DMS 273 treated with DMSO at 0.1 percent for 48 hours (cell line): ENCODE measurements at places on chromosomes 12 and 14.

DNA sequence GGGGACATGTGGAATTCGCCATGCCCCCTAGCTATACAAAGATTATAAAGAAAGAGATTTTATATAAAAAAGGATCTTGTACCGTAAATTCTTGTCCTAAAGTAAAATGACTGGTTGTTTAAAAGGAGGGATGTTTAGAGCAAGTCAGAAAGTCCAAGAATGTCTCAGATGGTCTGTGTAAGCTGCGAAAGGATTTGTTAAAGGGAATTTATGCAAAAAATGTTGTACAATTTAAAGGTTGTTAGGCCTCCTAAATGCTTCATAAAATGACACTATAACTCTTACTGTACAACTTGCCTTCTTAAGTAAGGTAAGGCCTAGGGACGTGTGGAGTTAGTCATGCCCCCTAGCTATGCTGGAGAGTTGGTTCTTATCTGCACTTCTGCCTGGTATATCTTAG lies 237.6 kb downstream of the KCNH5 start:
- DNase-seq = no peak

DNA sequence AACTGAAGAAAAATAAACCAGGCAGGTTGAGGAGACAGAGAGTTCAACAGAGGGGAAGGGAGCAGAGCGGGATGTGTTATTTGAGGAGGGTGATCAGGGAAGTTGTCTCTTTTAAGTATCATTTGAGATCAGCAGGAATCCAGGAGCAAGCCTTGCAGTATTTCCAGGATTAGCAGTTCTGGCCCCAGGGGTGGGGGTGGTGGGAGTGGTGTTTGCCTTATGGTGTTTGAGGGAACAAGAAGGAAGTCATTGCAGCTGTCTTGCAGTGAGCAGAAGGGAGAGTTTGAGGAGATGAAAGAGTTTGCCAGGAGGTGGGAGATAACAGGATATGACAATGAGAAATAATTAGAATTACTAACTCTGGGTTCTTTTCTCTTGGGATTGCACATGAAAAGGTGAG lies 418.6 kb downstream of the NELL2 start:
- no peak for DNase-seq

GRCh38 chr14:38224338-38224737 lies 16.6 kb downstream of the SSTR1 start:
- no peak for DNase-seq

GRCh38 chr12:90301561-90302133 lies 593.0 kb upstream of the ATP2B1 start:
- DNase-seq = no peak

DNA sequence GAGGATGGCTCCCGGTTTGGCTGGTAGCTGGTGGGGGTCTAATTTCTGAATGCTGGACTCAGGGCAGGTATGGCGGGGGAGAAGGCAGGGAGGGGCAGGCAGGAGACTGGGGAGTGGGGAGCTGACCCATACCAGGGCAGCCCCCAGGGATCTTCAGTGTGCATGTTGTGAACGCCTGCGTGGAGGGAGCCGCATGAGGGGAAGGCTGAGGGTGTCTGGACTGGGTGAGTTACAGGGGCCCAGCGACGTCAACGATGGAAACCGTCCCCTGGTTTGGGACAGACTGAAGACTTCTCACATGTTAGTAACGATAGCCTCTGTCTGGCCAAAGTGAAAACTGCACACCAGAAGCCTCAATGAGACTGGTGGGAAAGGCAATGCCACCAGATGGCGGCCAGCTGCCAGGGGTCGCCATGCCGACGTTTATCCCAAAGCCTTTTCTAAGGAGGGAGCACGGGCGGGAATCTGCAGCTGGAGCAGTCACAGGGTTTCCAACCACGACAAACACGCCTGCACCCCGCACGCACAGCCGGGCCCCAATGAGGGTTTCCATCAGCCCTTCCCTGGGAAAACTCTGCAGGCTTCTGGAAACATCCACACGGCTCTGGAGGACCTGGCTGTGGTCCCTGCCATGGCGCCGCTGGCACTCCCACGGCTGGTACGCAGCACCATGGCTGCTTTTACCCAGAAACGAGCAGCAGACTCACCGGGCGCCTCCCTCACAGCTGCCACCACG lies 14.0 kb downstream of the PGAM5 start:
- peak; percentile 52 for DNase-seq

GRCh38 chr12:101927036-101927435 lies 49.7 kb downstream of the DRAM1 start:
- DNase-seq = no peak

DNA sequence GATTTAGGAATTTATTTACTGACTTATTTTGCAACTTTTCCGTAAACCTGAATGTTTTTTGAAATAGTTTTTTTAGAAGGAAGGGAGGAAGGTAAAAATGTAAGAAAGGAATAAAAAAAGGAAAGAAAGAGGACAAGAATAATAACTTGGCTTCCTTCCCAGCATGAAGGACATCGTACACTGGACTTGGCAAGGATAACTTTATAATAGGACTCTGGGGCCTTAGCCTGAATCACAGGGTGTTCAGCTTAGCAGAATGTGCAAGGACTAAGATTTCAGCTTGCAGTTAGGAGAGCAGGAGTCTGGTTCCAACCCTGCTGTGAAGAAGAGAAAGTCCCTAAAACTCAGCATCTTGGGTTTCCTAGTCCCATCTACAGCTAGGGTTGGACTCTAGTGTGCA lies 1053.3 kb downstream of the VRK1 start:
- no peak for DNase-seq

- DNase-seq = no peak
Observed at GRCh38 chr12:103247531-103247930, 248.2 kb downstream of the C12orf42 start.

DNA sequence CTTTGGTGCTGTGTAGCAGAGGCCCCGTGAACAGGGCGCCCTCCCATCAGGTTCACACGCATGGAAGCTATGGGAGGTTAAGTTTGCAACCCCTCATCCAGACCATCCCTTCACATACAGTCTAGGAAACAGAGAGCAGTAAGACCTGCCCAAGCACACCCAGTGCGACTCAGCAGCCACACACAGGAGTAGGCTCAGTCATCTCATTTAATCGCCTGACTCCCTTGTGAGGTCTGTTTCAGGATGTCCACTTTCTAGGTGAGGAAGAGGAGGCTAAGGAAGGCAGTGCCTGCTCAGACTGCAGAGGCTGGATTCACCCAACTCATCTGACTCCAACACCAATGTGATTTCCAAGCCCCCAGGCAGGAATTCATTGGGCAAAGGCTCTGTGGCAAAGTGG lies 11.9 kb downstream of the BDKRB1 start:
- DNase-seq = no peak

DNA sequence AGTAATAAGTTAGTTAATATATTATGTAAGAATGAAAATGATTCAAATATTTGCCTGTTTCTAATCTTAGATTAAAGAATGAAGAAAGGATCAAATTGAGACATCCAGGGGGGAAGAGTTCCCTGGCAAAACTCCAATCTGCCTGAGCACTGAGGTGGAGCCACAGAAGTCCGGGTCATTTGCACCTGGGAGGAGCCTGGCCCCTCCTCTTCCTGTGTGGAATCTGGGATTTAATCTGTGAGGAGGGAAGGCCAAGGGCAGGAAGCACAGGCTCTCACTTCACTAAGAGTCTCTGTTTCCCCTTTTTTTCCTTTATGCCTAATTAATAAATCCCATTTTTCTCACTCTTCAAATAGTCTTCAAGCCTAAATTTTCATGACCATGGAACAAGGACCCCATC lies 599.5 kb downstream of the FLRT2 start:
- no peak for DNase-seq

GRCh38 chr12:113161415-113162016 lies 12.0 kb downstream of the CFAP73 start:
- DNase-seq = no peak

DNA sequence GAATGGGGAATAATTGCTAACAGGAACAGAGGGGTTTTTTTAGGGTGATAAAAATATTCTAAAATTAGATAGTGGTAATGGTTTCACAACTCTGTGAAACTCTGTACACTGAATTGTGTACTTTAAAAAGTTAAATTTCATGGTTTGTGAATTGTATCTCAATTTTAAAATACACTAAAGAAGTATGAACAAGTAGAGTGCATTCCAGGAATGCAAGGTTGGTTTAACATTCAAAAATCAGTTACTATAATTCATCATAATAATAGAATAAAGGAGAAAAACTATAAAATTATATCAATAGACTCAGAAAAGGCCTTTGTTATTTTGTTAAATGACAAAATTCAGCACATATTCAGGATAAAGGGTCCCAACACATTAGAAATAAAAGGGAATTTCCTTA lies 11.1 kb upstream of the BATF start:
- DNase-seq = no peak

GRCh38 chr14:59254146-59254910 lies 65.9 kb downstream of the DAAM1 start:
- DNase-seq = no peak

GRCh38 chr14:74474376-74474775 lies 18.7 kb downstream of the NPC2 start:
- DNase-seq = no peak

DNA sequence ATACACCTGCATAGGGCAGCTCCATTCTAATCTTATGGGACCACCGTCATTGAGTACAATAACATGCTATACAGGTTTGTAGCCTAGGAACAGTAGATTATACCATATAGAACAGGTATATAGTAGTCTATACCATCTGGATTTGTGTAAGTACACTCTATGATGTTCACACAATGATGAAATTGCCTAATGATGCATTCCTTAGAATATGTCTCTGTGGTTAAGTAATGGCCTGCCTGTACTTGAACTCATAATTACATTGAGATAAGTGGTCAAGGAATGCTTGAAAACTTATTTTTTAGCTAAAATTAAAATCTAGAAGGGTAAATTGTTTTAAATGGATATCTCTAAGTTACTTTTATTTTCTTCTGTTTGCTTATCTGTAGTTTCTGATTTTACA lies 152.7 kb downstream of the SRGAP1 start:
- no peak for DNase-seq

- no peak for DNase-seq
Observed at GRCh38 chr14:99560922-99561683, 42.9 kb downstream of the CCDC85C start.

DNA sequence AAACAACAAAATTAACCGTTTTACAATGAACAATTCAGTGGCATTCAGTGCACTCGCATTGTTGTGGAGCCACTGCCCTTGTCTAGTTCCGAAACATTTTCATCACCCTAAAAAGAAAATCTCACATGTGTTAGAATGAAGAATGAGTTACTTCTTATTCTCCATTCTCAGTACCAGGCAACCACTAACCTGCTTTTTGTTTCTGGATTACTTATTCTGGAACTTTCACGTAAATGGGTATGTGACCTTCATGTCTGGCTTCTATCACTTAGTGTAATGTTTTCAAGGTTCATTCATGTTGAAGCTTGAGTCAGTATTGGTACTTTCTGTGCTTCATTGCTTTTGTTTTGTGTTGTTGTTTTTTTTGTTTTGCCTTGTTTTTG lies 15.6 kb downstream of the RCOR1 start:
- DNase-seq = no peak

GRCh38 chr14:95297832-95298231 lies 21.9 kb downstream of the CLMN start:
- no peak for DNase-seq

DNA sequence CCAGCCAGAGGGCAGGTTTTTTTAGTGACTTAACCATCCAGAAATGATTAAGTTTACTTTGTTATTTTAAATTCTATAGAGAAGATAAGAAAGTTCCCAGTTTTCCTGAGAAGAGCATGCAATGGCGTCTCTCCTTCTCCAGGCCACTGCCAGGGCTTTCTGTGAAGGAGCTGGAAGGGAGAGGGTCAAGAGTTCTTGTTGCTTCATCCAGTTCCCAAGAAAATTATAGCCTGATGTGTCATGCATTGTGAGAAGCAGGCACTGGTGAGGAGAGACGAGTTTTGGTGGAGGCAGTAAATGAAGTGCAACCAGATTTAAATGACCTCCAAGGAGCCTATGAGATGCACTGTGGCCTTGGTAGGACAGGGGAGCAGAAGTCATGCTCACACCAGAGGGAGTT lies 14.2 kb downstream of the ELK3 start:
- no peak for DNase-seq

- DNase-seq = no peak
Observed at GRCh38 chr12:20508359-20508758, 140.0 kb downstream of the PDE3A start.

- DNase-seq = no peak
Observed at GRCh38 chr12:40986001-40986400, 202.1 kb upstream of the PDZRN4 start.

GRCh38 chr12:32265951-32266350 lies 133.4 kb upstream of the FGD4 start:
- no peak for DNase-seq

DNA sequence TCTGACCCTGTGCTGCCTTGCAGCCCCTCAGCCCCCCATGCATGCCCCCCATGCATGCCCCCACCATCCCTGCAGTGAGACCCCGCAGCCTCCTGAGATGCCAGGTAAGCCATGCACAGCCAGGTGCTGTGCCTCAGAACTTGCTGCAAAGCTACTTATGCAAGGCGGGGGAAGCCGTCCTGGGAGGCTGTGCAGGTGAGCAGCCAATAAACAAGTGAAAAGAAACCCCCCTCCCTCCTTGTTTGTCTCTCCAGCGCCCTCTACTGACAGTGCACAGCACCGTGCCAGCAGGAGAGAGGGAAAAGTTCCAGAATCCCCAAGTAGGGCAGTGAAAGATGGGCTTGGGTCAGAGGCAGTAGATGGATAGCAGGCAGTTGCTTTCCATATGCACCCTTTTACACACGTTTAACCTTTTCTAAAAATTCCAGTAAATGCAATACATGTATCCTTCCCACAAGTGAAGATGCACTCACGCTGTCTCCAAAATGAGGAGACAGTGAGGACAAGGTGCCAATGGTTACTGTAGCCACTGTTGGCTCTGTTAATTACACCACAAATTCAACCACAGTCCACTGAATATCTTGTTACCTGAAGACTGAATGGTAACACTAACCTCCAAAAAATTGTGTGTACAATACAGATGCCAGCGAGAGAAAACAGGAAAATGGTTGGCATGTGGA lies 18.0 kb downstream of the TNFAIP2 start:
- DNase-seq = no peak

GRCh38 chr12:62670986-62671720 lies 204.5 kb downstream of the MON2 start:
- DNase-seq = no peak

- no peak for DNase-seq
Observed at GRCh38 chr12:40192704-40193255, 32.0 kb upstream of the LRRK2 start.

DNA sequence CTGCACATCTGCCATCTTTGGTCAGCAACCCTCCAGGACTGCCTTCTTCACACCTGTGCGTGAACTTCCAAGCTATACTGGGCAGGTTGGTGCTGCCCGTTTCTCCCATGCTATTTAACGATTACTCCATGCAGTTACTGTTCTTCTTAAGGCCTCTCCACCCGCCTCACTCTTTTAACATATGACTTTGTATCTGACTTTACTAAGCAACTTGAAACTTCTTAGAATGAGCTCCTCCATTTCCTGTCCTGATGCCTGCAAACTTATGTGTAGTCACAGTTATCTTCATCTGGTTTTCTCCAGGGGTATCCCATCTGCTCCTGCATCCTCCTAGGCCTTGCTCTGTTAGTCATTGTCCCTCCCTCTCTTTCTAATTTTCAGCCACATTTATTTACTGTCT lies 35.7 kb downstream of the PRKCH start:
- no peak for DNase-seq
